Dorsolateral prefrontal cortex (tissue), 122 donors: ENCODE measurements at places on chromosomes 5 and 9.

GRCh38 chr5:10600626-10601245 is 36.9 kb downstream of the ANKRD33B start:
- no peak for DNase-seq

DNA sequence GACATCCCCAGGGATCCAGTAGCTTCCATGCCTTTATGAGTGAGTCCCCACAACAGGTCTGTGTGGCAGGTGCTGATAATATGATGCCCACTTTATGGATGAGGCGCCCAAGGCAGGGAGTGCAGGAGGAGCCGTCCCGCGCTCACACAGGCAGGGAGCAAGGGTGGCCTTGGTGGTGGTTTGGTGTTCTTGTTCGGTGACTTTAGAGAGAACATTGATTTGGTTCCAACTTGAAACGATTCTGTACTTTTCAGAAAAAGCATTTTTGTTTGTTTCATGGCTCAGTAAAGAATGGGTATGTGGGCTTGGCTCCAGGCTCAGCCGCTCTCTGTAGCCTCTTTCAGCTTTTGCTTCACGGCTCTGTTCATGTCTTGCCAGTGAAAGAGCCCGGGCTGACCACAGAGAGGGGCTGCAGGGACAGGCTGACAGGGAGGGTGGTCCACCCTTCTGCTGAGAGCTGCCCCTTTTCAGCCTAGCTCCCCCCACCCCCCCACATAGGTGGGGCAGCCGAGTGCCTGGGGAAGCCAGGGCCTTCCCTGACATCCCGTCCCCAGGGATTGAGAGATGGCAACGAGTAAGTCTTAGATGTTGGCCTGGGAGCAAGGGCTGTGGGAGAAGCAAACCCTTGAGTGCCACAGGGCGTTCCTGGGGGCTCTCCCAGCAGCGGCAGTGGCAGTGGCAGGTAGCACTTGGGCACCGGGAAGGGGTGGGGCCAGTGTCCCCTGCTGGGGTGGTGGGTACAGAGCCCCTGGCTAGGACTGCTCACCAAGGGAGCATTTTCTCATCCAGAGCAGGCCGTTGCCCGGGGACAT is 28.0 kb downstream of the NCS1 start:
- DNase-seq = no peak

GRCh38 chr5:57692582-57693487 is 210.2 kb upstream of the ACTBL2 start:
- DNase-seq = peak; percentile 60

DNA sequence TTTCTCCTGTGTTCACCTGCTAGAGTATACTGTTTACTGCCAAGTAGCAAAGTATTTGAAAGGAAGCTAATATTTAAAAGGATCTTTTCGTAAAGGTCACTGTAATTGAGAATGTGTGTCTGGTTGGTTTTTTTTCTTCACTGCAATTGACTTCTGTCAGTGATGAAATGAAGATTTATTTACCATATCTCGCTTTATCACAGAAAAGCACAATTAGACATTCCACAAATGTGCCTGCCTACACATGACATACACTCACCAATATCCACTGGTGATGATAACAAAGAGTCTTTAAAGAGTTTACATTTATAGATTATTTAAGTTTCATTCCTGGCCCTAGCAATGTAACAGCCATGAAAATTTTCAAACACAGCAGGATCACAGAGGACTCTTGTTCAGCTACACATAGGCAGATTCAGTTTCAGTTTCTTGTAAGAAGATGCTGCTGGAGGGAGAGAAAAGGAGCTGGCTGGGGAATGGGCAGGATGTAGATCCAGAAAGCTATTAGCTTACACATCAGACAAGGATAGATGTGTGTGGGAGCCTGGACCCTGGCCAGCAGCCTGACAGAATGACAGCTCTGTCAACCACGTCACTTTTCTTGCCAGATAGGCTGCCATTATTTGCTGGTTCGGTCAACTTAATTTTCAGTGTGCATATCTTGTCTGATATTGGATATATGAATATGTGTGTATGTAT is 104.0 kb downstream of the GDNF start:
- peak; percentile 72 for DNase-seq

- DNase-seq = no peak
These were observed 51.9 kb upstream of the RAI14 start for GRCh38 chr5:34604119-34604675.

GRCh38 chr5:37773809-37774208 is 66.0 kb downstream of the GDNF start:
- DNase-seq = no peak

DNA sequence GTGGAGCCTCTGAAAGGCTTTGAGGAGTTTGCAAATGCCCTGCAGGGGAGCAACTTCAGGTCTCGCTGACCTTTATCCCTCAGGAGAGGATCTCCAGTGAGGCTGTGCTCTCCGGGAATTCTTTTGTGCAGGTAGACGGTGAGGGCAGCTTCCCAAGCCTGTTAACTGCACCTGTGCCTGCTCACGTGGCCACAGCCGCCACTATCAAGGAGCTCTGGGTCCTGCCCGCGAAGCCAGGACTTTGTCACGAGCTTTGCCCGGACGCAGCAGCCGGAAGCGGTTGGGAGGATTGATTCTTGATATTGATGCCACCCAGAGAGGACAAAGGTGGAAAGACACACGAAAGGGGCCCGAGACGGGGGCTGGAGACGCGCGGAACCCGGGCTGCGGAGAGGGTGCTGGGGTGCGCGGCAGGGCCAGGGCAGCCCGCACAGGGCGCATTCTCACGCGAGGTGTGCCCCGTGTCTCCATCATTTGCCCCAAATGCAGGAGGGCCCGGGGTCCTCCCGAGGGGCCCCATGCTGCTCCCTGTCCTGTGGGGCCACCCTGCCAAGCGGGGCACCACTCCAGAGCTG is 18.2 kb downstream of the SLC9A3 start:
- no peak for DNase-seq

DNA sequence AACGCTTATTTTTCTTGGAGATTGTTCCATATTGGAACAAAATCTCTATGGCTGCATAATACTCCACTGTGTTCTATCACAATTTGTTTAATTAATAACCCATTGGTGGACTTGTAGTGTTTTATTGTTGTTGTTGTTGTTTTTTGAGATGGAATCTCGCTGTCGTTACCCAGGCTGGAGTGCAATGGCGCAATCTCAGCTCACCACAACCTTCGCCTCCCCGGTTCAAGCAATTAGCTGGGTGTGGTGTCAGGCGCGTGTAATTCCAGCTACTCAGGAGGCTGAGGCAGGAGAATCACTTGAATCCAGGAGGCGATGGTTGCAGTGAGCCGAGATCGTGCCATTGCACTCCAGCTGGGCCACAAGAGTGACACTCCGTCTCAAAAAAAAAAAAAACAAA is 38.7 kb downstream of the SPRY4 start:
- DNase-seq = no peak

DNA sequence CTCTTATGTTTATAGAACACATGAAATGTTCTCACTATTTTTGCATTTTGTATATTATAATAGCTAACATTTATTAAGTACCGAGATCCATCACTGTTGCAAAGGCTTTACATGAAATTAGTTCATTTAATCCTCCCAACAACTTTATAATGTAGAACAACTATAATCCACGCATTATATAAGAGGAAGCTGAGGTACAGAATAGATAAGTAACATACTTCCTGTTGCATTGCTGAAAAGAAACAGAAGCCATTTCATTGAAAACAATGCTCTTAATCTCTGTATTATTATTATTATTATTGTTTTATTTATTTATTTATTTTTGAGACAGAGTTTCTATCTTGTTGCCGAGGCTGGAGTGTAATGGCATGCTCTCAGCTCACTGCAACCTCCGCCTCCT is 7.9 kb upstream of the INSYN2B start:
- no peak for DNase-seq

DNA sequence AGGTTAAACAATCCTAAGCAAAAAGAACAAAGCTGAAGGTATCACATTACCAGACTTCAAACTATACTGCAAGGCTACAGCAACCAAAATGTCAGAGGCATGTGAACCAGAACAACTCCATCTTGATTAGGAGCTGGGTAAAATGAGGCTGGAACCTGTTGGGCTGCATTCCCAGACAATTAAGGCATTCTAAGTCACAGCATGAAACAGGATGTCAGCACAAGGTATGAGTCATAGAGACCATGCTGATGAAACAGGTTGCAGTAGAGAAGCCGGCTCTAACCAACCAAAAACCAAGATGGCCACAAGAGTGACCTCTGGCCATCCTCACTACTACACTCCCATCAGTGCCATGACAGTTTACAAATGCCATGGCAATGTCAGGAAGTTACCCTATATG is 252.0 kb downstream of the RASEF start:
- DNase-seq = no peak

DNA sequence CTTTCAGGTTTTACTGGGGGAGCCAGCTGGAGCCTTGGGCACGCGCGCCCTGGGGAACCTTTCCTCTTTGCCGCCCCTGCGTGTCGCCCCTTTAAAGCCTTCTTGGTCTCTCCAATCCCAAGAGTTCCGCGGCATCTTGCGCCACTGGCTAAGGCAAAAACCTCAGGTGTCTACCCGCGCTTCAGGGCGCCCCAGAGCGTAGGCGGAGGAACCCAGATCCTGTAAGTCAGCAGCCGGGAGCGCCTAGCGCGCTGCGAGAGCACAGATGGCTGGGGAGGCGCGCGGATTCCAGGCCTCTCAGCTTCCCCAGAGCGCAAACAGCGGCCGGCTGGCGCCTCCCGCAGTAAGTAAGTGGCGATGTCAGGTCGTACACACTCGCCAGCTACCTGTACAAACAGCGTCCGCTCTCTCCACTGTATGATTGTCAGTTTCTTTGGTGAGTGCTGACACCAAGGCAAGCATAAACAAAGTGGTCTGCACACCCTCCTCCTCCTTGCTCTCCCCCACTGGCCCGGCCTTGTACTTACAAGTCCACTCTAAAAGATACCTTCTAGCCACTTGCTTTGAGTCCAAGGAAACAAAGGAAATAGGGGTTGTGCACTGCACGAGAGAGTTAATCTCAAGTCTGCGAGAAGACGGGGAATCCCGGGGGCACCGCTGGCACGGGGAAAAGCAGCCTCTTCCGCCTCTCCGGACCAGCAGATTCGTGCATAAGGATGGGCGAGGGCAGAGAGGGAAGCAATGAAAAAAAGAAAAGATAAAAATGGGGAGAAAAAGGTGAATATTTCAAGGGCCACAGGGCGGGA is 2.9 kb downstream of the HTR1A start:
- DNase-seq = peak; percentile 77

DNA sequence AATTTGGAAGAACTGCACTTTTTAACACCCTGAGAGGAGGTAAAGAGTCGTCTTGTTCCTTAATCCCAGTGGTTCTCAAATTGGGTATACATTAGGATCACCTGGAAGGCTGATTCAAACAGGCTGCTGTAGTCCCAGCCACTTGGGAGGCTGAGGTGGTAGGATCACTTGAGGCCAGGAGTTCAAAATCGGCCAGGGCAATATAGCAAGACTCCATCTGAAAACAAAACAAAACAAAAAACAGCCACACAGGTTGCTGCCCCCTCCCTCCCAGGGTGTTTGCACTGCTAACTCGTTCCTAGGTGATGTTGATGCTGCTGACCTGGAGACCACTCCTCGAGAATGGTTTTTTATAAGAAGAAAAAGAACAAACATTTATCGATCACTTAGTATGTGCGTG is 1.5 kb upstream of the TBC1D9B start:
- no peak for DNase-seq

DNA sequence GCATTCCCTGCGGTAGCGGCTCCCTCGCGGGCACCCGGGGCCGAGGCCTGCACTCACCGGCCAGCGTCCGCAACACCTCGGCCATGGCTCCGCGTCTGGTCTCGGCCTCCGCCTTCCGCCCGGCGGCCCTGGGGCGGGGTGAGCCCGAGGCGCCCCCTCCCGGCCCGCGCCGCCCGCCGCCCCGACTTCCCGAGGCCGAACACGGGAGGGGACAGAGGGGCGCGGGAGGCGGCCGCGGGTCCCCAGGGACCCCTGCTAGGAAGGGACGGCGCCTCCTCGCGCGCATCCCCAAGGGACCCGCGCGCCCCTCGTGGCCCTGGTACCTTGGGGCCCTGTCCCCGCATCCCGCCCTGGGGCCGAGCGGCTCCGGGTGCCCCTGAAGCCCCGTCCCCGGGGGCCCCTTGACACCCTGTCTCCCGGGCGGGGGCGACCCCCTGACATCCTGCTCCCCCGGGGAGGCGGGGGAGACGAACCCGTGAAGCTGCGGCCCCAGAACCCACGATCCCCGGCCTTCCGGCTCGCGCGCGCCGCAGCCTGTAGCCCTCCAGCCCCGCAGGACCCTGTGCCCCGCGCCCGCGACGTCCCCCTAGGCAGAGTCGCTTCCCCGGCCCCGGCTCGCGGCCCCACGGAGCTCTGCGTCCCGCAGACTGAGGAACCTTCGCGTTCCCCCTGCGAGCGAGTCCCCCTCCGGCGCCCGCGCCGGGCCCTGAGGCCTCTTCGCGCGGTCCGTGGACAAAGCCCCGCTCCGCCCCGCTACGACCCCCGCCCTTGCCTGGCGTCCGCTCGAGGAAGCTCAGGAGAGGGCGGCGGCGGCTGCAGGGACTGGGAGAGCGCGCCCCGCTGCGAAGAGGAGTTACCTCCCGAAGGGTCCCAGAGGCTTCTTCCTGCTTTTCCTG is at the start of gene ABO:
TSS of gene ABO (minus strand) at position 97 of the 896 bp plus-strand sequence.
- DNase-seq = no peak

- DNase-seq = no peak
These were observed 47.4 kb downstream of the PRKACG start for GRCh38 chr9:68966496-68966944.

GRCh38 chr5:91025449-91025848 is 357.7 kb downstream of the ARRDC3 start:
- DNase-seq = no peak

GRCh38 chr9:115943431-115944165 is 210.0 kb upstream of the PAPPA start:
- DNase-seq = no peak

GRCh38 chr5:141598391-141599345 is 20.1 kb downstream of the DIAPH1 start:
- no peak for DNase-seq

DNA sequence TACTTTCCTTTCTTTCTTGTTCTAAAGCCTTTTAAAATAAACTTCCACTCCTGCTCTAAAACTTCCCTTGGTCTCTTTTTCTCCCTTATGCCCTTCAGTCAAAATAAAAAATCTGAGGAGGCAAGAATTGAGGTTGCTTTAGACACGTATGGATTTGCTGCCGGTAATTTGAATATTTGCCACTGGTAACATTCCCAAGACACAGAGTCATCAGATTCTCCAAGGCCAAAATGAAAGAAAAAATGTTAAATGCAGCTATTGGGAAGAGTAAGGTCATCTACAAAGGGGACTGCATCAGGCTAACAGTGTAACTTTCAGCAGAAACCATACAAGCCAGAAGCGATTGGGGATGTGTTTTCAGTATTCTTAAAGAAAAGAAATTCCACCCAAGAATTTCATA is 311.1 kb downstream of the CDH18 start:
- DNase-seq = no peak
